RPMI7951 (cell line): ENCODE measurements at places on chromosomes 3 and 15.

- DNase-seq, result peak; percentile 45
Measured at GRCh38 chr3:37310666-37311050, 136.3 kb upstream of the LRRFIP2 start.

GRCh38 chr3:420584-420983 is 224.0 kb downstream of the CHL1 start:
- no peak for DNase-seq

DNA sequence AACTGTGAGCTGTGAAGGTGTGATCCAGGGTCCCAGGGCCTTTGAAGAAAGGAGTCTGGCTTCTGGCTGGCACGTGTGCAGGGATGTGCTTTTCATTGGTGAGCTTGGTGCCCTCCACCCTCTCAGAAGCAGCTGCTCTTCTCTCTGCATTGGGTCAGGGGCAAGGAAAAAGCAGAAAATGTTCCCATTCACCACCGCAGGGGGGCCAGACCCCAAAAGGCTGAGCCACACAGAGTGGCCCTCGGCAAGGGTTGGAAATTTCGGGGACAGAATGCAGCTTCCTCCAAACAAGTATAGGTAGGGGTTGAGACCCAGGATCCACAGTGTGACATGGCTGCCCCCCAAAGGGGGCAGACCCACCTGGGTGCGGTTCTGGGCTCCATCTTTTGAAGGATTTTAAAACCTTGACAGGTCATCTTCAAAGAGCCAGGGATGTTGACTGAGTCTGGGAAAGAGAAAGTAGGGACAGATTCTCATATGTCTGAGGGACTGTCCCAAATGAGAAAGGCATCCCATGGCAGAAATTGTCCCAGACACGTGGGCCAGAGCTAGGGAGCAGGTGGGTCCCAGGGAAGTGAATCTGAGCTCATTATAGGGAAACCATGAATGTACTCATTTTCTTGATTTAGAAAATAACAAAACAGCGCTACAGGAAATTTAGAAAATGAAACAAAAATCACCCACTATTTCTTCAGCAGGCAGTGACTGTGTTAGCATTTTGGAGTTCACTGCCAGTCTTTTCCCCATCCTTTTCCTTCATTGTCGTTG is 2.7 kb downstream of the CSK start:
- no peak for DNase-seq

DNA sequence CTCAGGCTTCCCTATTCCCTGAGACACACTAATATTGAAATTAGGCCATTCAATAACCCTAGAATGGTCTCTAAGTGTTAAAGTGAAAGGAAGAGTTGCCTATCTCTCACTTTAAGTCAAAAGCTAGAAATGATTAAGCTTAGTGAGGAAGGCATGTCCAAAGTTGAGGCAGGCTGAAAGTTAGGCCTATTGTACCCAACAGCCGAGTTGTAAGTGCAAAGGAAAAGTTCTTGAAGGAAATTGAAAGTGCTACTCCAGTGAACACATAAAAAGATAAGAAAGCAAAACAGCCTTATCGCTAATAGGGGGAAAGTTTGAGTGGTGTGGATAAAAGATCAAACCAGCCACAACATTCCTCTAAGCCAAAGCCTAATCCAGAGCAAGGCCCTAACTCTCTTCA is 117.9 kb upstream of the SPATA12 start:
- no peak for DNase-seq

DNA sequence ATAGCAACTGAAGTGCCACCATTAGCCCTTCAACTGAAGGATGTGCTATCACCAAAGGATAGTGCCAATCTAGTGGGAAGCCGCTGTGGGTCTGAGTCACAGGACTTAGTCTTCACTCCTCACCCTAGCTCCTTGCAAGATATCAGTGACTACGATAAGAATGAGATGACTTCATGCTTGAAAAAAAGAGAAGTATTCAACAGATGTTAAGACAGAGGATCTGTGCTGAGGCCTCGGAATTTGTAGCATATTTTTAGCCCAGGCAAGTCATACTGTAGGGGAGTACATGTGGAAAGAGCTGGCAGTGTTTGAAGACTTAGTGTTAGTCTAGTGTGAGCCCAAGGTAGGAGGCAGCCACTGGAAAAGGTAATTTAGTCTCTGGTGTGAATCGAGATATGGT is 270.7 kb upstream of the LRTM1 start:
- peak; percentile 96 for DNase-seq

DNA sequence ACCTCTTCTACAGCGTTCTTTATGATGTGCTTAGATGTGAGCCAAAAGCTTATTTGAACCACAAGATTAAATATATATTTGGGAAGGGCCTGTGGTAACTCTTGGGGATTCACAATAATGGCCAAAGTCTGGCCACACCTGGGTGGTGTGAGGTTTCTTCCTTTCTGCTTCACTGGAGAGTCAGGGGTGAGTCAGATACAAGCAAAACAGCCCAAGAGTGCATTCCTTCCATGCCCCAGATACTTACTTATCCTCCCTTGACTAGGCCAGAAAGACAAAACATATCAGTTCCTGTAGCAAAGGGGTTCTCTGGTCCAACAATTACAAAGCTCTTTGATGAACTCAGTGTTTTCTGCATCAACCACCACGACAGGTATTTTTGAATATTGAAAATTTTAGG is 941 bp downstream of the ZBED2 start:
- peak; percentile 74 for DNase-seq

DNA sequence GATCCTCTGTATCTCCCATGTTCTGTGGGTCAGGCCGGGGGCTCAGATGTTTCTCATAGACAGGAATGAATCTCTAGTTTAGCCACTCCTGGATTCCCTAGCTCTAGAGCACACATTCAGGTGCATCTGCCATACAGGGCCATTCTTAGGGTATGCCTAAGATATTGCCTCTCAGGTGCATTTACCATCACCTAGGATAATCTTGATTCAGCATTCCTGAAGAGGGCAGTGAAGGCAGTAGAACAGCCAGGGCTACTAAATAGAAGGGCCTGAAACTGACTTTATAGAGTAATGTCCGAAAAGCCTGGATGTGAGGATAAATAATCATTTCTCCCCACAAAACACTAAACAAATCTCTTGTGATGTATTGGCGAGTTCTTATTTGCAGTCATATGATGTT is 882.0 kb downstream of the AGBL1 start:
- DNase-seq, result no peak

DNA sequence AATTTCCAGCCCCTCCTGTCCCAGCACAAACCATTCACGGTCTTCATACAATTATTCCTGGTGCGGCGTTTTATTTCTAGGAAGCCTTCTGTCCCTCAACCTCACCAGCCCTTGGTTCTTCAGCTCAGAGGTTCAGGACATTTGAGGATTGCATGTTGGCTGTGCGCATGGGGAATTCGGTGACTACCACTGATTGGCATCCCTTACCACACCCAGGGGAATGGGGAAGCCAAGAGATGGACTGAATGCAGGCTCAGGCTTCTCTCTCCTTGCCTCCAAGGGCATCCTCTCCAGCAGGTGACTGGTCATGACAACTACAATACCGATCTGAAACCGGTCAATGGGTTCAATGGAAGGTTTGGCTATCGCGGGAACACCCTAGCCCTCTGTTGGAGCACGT is 153.8 kb downstream of the MTHFS start:
- no peak for DNase-seq

DNA sequence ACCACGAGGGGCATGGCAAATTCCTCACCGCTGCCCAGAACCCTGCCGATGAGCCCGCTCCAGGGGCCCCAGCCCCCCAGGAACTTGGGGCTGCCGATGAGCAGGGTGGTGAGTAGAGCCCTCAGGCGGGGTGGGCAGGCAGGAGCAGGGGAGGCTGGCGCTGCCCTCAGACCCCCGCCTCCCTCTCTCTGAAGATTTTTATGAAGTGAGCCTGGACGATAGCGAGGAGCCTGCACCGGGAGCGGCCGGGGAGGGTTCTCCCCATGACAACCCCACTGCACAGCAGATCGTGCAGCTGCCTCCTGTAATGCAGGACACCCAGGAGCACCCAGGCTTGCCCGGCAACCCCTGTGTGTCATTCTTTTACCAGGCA is 56.7 kb upstream of the UBE2Q2 start:
- no peak for DNase-seq

GRCh38 chr3:9153904-9154619 is 95.4 kb downstream of the SRGAP3 start:
- peak; percentile 23 for DNase-seq
